Transverse colon (tissue), 4 donors: ENCODE measurements at places on chromosomes 7 and 10. TPM values are rescaled to one million over a fixed set of nuclear protein-coding genes. Genes with fewer than 3 reads are reported as not detected.

- no peak for DNase-seq
Observed at GRCh38 chr10:35339942-35340341, 3.6 kb downstream of the CCNY start.

- no peak for DNase-seq
Observed at GRCh38 chr10:28922861-28923260, 245.5 kb downstream of the BAMBI start.

GRCh38 chr7:143929224-143929920 is 5.7 kb upstream of the OR2F2 start:
- no peak for DNase-seq

- DNase-seq = no peak
Observed at GRCh38 chr7:41232086-41232485, 470.8 kb downstream of the INHBA start.

- no peak for DNase-seq
Observed at GRCh38 chr10:101138788-101139420, 7.8 kb downstream of the TLX1 start.

DNA sequence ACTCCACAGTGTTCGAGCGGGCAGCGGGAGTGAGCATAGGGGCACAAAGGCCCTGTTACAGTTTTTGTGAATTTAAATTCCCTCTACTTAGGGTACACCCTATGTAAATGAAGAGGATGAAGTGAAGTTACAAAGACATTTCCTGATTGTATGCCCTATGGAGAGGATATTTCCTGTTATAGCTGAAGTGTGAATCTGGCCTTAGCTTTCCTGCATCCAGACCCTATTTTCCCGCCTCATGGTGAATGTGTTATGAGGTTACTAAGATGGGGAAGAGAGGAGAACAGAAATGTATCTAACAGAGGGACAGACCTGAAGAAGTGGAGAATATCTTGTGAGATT is 37.8 kb upstream of the COMMD3 start:
- DNase-seq = no peak

DNA sequence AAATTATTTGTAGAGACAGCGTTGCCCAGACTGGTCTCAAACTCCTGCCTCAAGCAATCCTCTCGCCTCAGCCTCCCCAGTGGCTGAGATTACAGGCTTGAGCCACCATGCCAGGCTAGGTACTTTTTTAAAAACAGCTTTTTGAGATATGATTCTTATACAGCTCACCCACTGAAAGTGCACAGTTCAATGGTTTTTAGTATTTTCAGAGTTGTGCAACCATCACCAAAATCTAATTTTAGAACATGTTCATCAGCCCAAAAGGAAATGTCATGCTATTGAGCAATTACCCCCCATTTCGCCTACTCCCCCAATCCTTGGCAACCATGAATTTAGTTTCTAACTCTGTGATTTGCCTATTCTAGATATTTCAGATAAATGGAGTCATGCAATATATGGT is 73.7 kb downstream of the EVX1 start:
- no peak for DNase-seq

DNA sequence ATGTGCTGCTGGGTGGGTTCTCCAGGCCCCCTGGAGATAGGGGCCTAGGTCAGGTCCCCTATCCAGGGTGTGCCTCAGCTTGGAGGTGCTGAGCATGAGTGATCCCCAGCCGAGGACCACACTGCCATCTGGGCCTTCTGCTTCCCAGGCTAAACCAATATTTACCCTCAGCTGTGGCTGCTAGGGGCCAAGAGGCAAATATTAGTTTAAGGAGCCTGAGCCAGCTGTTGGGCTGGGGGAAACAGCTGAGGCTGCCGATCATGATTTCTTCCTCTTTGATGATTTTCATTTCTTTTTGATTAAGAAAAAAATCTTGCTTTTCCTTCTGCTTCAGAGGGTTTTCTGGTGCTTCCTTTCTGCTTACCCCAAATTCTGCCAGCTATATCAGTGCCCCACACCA is 83.4 kb downstream of the NEURL1 start:
- no peak for DNase-seq

GRCh38 chr7:55242613-55243012 is 122.5 kb upstream of the LANCL2 start:
- DNase-seq = no peak

GRCh38 chr10:87847550-87847949 is 15.8 kb downstream of the KLLN start:
- DNase-seq = no peak

GRCh38 chr10:1141261-1141660 is 85.1 kb downstream of the WDR37 start:
- no peak for DNase-seq

- no peak for DNase-seq
Observed at GRCh38 chr7:139328375-139328774, 12.8 kb upstream of the FMC1 start.

- no peak for DNase-seq
Observed at GRCh38 chr7:680411-681127, 45.9 kb upstream of the DNAAF5 start.

DNA sequence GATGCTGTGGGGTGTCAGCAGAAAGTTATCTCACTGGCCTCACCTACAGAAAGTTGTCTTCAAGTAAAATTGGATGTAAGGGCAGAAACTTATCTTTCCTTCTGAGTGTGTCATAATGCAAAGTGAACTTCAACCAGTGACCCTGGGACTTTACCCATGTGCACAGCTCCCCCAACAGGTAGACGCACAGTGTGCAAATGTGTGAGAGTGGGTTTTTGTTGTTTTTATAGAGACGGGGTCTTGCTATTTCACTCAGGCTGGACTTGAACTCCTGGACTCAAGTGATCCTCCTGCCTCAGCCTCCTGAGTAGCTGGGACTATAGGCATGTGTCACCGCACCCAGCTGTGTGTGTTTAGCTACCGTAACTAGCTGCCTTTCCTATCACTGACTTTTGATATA is 6.4 kb upstream of the KAZALD1 start:
- no peak for DNase-seq

GRCh38 chr10:47374611-47375536 is 9.2 kb downstream of the ZNF488 start:
- DNase-seq = no peak

DNA sequence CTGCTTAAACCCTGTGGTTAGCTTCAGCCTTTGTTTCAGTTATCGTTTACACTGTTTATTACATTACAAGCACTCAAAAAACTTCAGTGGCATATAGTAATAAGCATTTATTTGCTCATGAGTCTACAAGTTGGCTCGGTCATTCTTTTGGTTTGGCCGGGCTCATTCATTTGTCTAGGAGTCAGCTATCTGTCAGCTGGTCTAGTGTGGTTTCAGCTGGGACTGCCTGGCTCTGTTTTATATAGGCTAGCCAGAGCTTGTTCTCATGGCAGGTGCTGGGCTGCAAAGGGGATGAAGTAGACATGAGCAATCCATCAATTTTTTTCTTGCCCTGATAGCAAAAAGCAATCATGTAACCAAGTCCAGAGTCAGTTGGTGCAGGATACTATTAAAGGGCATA is 103.6 kb downstream of the MKLN1 start:
- DNase-seq = peak; percentile 10

DNA sequence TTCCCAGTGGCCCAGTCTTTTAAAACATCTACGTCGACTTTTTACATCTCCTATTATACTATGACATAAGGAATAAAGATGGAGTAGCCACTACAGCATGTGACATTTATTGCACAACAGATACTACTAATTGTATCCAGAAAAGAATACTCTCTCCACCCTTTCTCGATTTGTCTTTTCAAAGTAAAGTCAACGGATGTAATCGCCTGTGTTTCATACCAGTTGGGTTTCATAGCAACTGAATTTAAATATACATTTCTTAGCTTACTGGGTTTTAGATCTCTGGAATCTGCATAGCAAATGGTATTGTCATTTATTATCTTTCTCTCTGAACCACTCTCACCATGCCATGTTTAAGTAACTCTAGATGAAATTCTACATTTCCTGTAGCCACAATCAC is 86.4 kb upstream of the TRIL start:
- no peak for DNase-seq

DNA sequence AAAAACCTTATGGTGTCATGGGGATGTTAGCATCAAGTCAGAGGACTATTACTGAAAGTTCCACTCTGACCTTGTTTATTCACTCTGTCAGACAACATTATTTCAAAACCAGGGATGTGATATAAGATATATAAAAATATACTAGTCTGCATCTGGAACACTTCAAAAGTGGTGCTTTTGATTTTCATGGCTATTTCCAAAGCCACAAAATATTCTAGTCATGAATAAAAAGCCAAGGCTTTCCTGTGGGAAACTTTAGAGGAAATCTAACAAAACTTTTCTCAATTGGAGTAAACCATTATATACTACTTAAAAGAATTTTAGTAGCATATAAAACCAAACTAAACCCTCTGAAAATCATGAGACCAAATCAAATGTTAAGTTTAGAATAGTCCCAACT is 205.2 kb downstream of the TMEM26 start:
- DNase-seq = no peak

CLCN1 gene
- not detected for total RNA-seq

SLC25A13 gene
- 55.0 TPM for total RNA-seq

NXPH1 gene
- not detected for total RNA-seq

CDNF gene
- total RNA-seq = not detected

ZNF804B gene
- not detected for total RNA-seq

IFRD1 gene
- 51.3 TPM for total RNA-seq
